Keratinocyte (primary cell): ENCODE measurements at places on chromosomes 13 and 19.

GRCh38 chr13:46340631-46341111, 46.4 kb downstream of the RUBCNL start:
- no peak for DNase-seq

DNA sequence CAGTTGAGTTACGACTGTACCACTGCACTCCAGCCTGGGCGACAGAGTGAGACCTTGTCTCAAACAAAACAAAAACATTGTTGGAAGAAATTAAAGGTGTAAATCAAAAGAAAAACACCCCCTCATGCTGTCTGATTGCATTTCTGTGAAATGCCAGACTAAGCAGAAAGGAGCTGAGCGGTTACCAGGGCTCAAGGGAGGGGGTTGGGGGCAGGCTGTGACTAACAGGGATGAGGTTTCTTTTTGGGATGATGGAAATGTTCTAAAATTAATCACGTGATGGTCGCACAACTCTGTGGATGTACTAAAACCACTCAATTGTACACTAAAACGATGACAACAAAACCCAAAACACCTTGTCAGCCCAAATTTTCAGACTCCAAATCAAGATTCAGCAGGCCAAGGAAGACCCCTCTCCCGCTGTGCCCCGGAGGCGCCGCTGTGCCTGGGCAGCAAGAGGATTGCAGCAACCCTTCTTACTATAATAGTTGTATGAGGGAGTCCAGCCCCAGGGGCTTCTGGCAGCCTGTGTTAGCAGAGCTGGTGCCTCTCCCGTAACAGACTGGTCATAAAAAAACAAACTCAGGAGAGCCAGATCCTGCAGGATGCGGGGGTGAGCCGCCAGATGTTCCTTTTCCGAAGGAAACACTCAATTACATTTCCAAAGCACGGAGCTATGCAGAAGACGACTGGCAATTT, 20.9 kb downstream of the CAPS start:
- no peak for DNase-seq

- no peak for DNase-seq
Measured at GRCh38 chr13:113914333-113915011, 50.6 kb upstream of the GAS6 start.

DNA sequence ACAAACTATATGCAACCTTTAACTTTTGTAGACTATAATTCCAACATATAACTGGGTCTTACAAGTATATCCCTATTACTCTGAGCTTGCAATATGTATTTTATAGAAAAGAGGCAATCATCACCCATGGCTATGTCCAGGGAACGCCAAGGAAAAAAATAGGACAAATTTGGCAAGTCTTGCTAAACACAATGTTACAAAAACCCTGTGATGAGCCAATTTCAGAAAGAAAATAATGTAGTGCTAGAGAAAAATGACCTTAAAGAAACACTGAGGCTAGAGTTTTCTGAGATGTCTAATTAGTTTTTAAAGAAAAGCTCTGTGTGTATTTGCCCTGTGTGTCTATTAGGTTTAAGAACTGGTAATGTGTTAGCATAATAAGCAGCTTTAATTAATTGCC, 68.0 kb upstream of the FREM2 start:
- no peak for DNase-seq

DNA sequence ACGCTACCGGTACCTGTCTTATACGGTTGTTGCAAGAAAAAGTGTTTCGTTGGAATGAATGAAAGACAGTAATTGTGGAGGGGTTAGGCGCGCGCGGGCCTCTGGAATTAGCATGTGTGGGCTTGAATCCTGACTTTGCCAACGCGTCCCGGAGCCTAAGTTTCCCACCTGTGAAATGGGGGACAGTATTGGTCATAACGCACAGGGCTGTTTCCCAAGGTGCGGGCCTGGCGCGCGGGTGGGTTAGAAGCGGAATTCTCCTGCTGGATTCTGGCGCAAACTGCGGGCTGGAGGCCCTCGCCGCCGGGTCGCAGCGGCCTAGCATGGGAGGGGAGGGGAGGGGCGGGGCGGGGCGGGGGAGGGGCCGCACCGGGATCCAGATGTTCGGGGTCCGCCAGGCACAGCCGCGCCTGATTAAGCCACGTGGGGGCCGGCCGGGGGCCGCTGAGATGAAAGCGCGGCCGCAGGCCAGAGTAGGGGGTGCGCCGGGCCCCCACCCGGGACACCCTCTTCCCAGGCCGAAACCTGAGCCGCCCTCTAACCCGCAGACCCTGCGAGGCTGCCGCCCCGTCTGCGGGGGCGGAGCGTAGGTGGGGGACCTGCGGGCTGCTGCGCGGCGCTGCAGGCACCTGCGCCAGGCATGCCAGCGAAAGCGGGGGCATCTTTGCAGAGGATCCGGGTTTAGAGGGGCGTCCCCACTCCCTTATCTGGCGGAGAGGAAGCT, 1.2 kb upstream of the TMEM59L start:
- DNase-seq = no peak

DNA sequence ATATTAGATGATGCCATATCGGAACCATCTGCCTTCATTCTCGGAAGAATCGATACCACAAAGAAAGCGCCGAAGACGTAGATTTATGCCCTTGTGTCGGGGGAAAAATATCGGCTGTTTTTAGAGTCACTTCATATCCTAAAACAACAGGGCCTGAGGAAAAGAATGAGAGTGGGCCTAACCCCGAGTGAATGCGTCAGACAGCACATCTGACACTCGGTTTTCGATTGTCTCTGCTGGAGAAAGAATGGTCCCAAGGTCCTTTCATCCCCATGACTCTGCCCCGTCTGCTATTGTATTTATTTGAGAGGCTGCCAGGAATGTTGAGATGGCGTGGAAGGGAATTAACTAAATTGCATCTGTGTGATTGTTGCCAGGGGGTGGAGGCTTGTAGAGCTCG, 46.1 kb downstream of the CHST8 start:
- DNase-seq = no peak

DNA sequence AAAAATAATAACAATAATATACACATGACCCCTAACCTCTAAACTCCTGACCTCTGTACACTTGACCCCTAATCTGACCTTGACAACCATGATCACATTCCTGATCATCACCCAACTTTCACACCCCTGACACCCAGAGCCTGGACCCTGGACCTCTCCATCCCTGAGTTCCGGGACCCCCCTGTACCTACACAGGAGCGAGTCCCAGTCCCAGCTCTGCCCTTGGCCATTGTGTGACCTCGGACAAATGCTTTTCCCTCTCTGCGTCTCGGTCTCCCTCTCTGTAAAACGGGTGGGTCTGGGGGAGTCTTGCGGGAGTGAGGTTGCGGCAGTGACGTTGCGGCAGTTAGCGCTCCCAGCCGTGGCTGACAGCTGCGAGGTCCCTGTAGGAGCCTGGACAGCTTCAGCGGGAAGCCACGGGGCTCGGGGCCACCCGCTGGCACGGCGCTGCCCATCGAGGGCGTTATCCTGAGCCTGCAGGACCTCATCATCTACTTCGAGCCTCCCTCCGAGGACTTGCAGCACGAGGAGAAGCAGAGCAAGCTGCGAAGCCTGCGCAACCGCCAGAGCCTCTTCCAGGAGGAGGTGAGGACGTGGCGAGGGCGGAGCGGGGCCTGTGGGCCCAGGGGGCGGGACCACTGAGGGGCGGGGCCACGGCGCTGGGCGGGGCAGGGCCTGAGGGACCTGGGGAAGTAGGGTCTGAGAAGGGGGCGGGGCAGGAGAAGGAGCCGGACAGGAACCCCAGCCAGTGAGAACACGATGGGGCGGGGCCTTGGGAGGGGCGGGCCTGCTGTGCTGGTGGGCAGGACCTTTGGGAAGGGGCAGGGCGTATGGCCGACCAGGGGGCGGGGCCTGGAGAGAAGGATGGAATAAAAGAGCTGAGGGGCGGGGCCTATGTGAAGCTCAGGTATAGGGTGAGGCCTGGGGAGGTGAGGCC, 19.2 kb downstream of the RYR1 start:
- no peak for DNase-seq

GRCh38 chr13:85864963-85865530, 65.8 kb upstream of the SLITRK6 start:
- no peak for DNase-seq

DNA sequence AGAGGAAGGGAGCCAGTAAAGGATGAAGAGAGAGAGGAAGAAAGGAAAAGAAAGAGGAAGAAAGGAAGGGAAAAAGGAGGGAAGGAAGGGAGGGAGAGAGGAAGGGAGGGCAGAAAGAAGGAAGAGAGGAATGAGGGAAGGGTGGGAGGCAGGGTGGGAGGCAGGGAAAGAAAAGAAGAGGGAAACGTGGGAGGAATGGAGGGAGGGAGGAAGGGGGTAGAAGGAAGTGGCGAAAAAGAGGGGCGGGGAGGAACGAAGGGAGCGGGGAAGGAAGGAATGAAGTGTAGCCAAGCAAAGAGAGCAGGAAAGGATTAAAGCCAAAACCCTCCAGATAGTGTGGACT, 53.1 kb downstream of the SOX1 start:
- DNase-seq = no peak

- no peak for DNase-seq
Measured at GRCh38 chr19:7333198-7334118, 15.3 kb upstream of the ARHGEF18 start.

DNA sequence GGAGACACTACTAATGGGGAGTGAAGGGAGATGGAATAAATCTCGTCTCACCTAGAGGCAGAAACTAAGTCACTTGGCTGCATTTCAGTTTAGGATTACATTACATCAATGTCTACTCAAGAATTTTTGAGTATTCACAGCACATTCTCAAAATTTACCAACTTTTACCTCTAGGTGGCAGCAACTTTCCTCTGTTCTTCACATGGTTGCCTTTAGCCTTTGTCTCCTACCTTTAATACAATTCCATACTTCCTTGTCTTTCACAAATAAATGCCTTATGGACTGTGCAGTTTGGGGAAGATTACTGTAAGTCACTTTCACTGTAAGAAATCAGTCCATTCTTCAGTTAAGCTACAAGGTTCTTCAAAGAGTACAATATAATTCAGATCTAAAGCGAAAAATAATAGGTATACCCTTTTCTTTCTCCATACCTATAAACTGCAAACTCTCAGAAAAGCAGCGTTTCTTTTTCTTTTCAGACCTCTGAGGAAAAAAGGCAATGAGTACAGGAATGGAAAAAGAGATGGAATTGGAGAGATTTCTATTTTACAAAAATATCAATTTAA, 379.4 kb downstream of the KLF12 start:
- DNase-seq = peak; percentile 5

GRCh38 chr13:100666124-100666523, 8.5 kb downstream of the TMTC4 start:
- no peak for DNase-seq

GRCh38 chr19:42059196-42059595, 10.8 kb downstream of the GRIK5 start:
- DNase-seq = no peak

- DNase-seq = peak; percentile 45
Measured at GRCh38 chr19:38135150-38135998, 88.6 kb downstream of the DPF1 start.

GRCh38 chr19:1568320-1569019, at the start of gene MEX3D:
MEX3D (minus strand) TSS chr19:1568325; CDS start chr19:1568058, 267 bp downstream.
- no peak for DNase-seq
